GM06990 (cell line): ENCODE measurements at places on chromosomes 1 and 21.

- DNase-seq = no peak
These were observed 15.3 kb upstream of the DIRAS3 start for GRCh38 chr1:68065766-68066165.

GRCh38 chr1:226708342-226708780 is 30.7 kb downstream of the ITPKB start:
- DNase-seq = no peak

- no peak for DNase-seq
These were observed 142.8 kb downstream of the ZZZ3 start for GRCh38 chr1:77539519-77540142.

- DNase-seq = peak; percentile 40
These were observed 20.8 kb downstream of the ACADM start for GRCh38 chr1:75745276-75745675.

GRCh38 chr1:204974327-204974726 is 68.7 kb upstream of the CNTN2 start:
- DNase-seq = no peak

DNA sequence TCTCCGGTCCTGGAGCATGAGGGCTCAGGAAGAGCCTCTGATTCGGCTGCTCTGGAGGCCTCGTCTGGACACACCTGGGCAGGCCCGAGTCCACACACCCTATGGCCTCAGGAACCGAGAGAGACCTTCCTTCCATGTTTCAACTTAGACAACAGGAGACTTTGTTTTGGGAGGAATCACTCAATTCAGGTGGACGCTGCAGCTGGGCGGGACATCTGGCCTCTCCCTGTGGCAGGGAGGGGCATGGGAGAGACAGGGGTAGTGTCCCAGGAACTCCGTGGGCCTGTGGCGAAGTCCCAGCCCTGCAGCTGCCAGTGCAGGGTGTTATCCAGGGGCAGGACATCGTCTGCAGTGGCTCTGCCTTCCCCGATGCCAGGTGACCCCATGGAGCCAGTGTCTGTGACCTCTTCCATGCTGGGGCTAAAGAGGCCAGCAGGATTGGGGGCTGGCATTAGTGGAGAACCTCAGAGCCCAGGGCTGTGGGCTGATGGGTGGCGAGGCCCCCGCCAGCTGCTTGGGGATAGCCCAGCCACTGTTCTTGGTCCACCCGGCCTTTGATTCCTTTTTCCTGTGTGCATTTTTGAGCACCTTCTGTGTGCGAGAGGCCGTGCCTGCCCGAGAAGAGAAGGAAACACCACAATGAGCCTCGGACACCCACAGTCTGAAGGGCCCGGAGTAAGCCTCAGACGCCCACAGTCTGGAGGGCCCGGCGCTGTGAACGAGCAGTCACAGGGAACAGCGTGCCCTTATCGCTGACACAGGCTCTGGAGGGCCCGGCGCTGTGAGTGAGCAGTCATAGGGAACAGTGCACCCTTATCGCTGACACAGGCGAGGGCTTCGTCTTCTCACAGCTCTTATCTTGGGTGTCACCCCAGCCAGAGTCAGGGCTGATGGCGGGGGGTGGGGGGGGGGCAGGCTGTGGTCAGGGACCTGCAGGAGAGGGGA is 6.2 kb downstream of the COL18A1 start:
- DNase-seq = no peak

- no peak for DNase-seq
These were observed 245.0 kb upstream of the OLFM3 start for GRCh38 chr1:102241431-102242338.

GRCh38 chr21:43268804-43269186 is 100.0 kb downstream of the CRYAA start:
- no peak for DNase-seq

- DNase-seq = peak; percentile 13
These were observed at the start of gene RHOU for GRCh38 chr1:228734881-228735801. Gene RHOU, plus strand, starts transcription at chr1:228735479. Its CDS starts 264 bp downstream, at chr1:228735743.

DNA sequence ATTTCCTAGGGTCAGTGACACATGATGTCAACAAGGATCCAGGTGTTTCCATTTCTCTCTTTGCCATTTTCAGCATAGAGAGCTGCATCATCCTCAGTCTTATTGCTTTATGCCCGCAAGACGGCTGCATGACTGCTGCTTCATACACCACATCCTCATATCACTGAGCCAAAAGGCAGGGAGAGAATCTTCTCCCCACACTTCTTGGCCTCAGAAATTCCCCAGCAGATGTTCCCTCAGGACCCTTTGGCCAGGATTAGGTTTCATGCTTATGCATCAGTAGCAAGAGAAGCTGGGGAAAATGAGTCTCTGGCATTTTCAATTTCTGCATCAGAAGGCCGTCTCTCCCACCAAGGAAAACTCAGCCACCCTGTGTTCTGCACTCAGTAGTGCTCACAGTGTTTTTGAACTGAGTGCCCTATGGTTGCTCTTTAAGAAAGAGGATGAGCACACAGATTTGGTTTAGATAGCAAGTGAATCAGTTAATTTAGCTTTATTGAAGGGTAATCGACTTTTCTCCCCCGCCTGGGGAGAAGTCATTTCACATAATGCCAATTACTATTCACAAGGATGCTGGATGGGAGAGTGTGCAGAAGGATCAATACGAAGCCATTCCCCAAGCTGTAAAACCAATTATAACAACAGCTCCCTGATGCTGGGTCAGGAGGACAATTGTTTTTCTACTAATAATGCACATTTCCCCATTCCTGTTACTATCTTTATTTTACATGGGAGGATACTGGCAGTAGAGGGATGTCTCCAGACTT is 360.2 kb downstream of the HHIPL2 start:
- no peak for DNase-seq

- no peak for DNase-seq
These were observed 1.3 kb downstream of the WLS start for GRCh38 chr1:68230901-68231626.
